ENCODE measurements at places on chromosomes 5 and 9.

GRCh38 chr9:137878146-137878941, 762 bp downstream of the CACNA1B start:
- no peak for DNase-seq

GRCh38 chr5:89309268-89309667, 426.3 kb upstream of the MEF2C start:
- no peak for DNase-seq

GRCh38 chr9:739362-739761, 102.1 kb upstream of the DMRT1 start:
- no peak for DNase-seq

- no peak for DNase-seq
These were observed 303.6 kb downstream of the PIK3R1 start for GRCh38 chr5:68519143-68519542.

GRCh38 chr9:28930766-28931165, 1357.5 kb upstream of the C9orf72 start:
- DNase-seq = no peak

All from esophagus squamous epithelium (tissue), 5 donors.